Amniotic stem cell (primary cell): ENCODE measurements at places on chromosomes 3 and 15.

DNA sequence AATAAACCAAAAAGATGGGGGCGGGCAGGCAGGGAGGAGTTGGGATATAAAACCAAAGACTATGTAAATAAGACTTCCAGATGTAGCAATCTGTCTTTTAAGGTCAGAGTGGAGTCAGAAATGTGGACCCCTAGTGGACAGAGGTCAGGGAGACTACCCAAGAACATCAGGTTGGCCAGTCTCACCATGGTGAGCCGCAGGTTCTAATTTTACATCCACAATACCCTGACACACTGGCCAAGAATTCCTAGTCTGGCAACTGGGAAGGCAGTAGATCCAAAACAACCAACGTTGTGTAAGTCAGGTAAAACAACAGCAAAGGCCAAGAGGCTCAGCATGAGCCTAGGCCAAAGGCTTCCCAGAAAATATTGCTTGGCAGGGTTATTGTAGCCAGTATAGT is 203.4 kb downstream of the FOXP1 start:
- no peak for DNase-seq

GRCh38 chr3:23389686-23390085 is 186.6 kb downstream of the UBE2E2 start:
- no peak for DNase-seq

DNA sequence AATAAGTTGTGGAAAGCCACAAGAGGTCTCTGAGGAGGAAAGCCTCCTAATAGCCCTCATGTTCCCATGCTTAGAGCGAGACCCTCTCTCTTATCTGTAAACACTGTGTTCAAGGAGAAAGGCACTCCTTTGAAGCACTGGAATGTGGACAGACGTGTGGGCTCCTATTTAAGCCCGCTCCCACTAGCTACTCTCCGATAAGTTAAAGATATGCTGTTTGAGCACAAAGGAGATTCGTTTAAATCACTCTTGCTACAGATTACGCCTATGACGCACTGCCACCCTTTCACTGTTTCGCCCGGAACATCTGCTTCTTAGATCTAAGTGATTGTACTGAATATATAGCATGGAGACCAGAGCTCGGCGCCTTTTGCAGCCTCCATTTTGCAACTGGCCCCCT is 57.8 kb upstream of the FAM3D start:
- no peak for DNase-seq

GRCh38 chr3:115626006-115626409 is 2.7 kb downstream of the GAP43 start:
- DNase-seq: no peak

- no peak for DNase-seq
These were observed 693 bp downstream of the CD200 start for GRCh38 chr3:112333381-112334317.

- DNase-seq: no peak
These were observed 154.4 kb downstream of the EBLN2 start for GRCh38 chr3:73215901-73216300.

- no peak for DNase-seq
These were observed 17.2 kb upstream of the SPG21 start for GRCh38 chr15:65006876-65007275.

GRCh38 chr3:147497286-147497685 is 88.1 kb downstream of the ZIC1 start:
- DNase-seq: no peak

DNA sequence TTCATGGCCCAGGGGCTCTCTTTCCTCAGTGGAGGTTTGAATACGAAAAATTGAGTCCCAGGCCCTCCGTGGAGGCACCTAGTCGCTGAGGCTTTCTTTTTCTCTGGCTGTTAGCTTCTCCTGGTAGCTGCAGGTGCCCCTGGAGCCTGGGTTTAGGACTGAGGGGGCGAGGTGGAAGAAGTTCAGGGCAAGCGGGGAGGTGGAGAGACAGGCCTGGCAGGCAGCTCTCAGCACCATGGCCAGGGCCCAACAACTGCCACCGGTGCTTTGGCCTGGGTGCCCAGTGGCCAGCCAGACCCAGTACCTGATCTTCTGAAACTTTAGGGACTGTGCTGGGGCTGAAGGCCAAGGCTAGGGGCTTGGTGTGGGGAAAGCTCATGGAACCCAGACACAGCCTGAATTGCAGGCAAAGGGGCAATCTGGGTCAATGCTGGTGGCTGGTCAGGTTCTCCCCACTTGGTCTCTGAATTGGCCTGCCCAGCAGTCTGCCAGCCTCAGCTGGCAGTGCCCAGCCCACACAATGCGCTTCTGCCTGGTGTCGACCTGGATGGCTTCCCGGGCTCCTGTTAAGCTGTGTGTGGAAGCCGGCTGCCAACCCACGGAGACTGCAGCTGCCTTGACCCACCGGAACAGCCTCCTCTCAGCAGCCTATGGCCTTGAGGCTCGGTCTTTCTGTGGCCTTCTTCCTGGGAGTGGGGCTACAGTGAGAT is 30.3 kb upstream of the POLG start:
- no peak for DNase-seq

DNA sequence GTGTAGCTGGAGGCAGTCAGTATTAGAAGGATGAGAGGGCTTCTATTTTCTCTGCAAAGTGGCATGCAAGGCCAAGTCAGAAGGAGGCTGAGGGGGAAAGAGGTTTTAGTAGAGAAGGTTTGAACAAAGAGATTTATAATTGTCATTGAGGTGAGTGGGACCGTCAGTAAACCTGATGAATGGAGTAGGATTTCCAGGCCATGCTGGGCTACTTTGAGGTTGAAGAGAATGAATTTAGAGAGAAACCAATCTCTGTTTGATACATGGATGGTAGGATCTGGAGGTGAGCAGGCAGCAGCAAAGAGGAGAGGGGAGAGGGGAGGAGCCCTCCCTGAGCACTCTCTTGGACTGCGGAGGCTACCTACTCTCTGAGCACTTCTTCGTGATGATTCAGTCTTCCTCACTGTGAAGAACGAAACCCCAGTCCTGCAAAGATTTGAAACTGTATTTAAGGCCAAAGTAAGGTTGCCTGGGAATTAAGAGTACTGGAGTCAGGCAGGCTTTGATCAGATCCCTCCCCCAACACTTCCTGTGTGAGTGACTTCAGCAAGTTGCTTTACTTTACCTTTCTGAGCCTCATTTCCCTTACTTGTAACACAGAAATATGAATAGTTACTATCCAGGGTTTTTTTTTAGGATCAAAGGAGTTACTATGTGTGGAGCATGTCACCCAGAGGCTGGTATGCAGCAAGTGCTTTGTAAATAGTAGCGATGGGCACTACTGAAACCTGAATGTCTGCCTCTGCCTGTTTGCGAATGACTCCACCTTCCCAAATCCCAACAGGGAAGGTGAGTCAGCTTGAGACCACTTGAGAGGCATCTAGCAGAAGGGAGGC is 75.8 kb downstream of the RPL39L start:
- no peak for DNase-seq

- DNase-seq: no peak
These were observed 611.3 kb downstream of the SI start for GRCh38 chr3:164467007-164467406.

DNA sequence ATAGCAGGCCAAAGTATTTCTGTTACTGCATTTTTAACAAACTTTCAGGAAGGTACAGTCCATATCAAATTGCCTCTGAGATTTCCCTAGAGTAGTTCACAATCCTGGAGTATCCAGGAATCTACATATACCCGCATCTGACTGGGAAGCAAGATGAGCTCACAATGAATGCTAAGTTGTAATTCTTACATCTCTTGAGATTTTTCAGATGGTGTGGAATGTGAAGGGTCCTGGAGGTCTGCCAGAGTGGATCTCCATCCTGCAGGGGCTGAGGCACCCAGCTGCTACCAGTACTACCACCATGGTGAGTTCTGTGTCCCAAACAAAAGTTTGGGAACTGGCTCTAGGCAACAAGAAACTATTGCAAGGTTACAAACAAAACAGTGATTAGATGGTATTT is 156.7 kb upstream of the CCDC54 start:
- no peak for DNase-seq

DNA sequence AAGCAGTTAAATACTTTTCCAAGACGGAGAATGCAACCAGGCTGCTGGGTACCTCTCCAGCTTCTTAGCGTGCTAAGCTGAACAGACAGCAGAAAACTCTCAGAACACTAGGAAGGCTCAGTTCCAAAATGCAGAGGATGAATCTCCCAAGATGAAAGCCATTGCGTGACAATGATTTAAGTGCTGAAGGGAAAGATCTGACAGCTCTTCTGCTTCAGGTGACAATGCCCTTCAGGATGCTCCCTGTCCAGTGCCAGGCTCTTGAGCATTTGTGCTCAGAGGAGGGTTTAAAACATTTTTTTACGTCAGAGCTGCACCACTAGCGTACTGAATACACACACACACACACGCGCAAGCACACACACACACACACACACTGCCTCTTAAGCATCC is 26.3 kb downstream of the ARHGEF3 start:
- DNase-seq: no peak

DNA sequence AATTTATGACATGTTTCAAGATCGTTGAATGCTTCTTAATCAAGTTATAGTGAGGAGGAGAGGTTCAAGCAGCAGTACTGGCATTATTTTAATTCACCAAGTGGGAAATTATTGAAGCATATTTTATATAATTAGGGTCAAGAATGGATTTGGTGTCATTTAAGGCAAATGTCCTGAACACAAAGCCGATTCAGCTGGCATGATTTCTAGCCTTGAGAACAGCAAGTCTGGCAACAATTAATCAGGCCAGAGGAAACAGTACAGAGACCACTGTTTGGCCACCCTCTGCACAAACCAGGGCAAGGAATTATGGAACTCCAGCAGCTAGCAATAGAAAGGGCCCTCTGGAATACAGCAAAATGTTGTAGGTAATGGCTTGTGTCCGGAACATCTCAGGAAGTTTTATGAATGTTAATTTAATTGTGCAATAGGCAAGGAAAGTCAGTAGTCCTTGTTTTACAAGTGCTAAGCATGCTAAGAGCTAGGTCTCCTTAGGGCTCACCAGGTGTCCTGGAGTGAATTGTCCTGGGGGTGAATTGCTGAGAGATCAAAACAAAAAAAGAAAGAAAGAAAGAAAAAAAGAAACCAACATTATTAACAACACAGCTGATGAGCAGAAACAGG is 38.7 kb upstream of the SNRK start:
- no peak for DNase-seq

DNA sequence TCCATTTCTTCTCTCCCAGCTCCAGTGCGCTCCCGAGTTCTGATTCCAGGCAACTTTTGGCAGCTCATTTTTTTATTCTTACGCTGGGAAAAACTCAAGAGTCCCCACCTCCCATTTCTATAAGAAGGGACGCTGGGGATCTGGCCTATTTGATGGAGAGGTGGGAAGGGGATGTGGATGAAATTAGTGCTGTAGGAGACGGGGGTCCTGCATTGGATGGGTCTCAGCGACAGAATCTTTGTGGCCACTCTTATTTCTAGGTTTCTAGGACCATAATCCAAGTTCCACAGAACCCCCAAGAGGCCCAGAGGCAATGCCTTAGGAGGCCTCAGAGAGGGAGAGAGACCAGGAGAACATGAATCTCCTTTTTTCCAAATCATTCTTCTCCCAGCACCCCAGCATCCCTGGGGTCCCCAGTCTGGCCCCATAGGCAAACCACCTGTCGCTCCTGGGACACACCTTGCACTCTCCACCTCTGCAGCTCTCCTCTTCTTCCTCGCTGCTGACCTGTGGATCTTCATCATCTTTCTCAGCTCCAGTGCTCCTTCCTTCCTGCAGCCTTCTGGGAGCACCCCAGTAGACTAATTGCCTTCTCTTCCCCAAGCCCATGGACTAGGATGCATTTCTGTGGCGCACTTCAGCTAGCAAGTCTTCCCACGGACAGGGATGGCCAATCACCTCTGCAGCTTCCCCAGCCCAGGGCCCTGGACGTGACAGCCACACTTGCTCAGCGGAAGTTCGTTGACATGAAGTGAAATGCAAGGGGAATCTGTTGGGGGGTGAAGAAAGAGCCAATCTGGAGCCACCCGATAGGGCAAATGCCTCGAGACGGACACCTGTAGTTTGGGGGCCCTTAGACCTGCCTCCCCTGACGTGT is 100.1 kb upstream of the ALDH1A3 start:
- DNase-seq: no peak

- no peak for DNase-seq
These were observed 6.3 kb downstream of the PIGZ start for GRCh38 chr3:196962108-196962929.

DNA sequence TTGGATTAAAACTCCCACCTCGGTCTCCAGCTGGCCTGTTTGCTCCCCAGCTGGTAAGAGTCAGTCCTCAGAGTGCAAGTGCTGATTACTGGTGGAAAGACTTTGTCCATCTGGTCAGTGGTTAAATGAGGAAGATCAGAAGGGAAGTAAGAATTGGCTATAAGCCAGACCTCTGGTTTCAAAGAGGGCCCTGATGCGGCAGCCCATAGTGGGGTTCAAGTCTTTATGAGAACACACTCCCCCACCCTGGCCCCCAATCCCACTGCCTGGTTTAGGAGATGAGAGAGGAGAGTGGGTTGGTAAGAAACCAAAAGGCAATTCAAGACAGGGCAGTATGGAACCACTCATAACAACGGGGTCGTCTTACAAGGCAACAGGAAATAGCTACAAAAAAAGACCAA is 65.0 kb downstream of the FRMD4B start:
- no peak for DNase-seq

DNA sequence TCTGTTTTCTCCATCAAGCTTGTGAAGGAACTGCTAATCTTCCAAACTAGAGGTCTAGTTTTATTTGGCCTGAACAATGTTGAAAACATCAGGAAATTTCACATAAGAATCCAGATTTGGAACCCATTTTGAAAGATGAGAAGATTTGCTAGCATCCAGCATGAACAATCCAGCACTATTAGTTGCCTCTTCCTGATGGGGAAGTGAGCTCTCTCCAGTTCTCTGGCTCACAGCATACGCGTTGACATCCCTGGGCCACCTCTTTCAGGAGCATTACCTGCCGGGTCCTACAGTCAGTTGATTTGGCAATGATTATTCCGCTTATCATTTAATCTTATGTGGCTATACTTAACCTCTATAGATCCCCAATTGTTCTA is 10.9 kb downstream of the GPR87 start:
- DNase-seq: no peak

DNA sequence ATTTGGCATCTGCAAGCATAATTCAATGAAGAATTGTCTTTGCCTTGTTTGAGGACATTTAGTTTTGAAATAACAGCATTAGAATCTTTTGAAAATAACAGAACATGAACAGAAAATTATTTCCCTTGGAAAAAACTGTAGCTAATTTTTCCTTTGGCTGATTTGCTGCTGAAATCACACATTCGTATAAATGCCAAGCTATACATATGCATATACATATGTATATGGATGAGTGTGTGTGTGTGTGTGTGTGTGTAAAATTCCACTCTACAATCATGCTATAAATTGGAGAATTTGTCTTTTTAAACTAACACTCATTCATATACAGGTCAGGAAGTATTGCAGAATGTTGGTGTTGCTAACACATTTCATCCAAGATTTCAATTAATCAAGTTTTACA is 57.9 kb downstream of the SAMMSON start:
- DNase-seq: no peak

DNA sequence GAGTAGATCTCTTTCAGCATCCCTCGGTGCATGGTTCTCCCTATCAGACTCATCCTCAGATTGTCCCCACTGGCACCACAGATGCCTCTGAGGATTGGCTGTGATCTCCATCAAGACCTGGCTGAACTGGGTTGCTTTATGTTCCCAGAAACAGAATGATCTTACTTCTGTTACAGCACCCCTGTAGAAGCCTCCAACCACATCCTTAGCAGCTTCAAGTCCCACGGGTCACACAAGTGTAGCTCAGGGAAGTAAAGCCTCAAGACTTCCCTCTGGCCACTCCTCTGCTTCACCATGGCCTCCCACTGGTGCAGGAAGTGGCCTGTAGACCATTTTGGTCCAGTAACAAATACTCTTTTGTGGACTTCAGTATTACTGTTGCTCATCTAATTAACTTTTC is 566.4 kb upstream of the SUCLG2 start:
- DNase-seq: no peak

GRCh38 chr15:26365077-26365476 is 407.8 kb downstream of the GABRB3 start:
- DNase-seq: no peak
